SHP77 treated with DMSO at 0.1 percent for 48 hours (cell line): ENCODE measurements at places on chromosomes 3 and 15.
A peak's percentile ranks its signal among the peaks of the same experiment; 100 is the strongest.

DNA sequence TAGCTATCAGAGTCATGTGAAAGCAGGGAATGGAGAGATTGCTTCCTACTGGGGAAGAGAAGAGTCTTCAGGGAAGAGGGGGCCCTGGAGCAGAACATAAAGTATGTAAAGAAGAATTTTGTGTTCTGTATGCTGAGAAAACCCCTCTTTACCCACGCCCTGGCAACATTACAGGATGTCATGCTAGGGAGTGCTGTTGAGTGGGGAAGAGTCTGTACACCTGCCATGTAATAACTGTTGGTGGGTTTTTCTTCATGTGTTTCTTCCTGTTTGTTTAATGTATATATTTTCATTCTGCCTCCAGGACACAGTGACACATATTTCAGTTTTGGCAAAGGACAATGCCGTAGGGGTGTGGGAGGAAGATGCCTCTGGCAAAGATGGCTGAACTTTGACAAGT is 122.8 kb upstream of the LPP start:
- no peak for DNase-seq

GRCh38 chr15:50971542-50971941 is 63.1 kb downstream of the AP4E1 start:
- no peak for DNase-seq

- peak; percentile 27 for DNase-seq
Observed at GRCh38 chr3:139944256-139944910, 9.4 kb downstream of the CLSTN2 start.

GRCh38 chr15:63037976-63038720 is 4.4 kb upstream of the TPM1 start:
- DNase-seq, result no peak

- DNase-seq, result no peak
Observed at GRCh38 chr15:72375501-72375845, 341 bp downstream of the HEXA start.
